NCI-H345 (cell line): ENCODE measurements at places on chromosomes 12 and 14.

- DNase-seq = no peak
Observed at GRCh38 chr12:120659151-120659525, 18.7 kb downstream of the CABP1 start.

- no peak for DNase-seq
Observed at GRCh38 chr14:59271256-59271655, 82.8 kb downstream of the DAAM1 start.

GRCh38 chr12:98644433-98644711 lies 216 bp downstream of the IKBIP start:
- DNase-seq = no peak

- no peak for DNase-seq
Observed at GRCh38 chr14:50947446-50947845, 3.2 kb upstream of the PYGL start.

DNA sequence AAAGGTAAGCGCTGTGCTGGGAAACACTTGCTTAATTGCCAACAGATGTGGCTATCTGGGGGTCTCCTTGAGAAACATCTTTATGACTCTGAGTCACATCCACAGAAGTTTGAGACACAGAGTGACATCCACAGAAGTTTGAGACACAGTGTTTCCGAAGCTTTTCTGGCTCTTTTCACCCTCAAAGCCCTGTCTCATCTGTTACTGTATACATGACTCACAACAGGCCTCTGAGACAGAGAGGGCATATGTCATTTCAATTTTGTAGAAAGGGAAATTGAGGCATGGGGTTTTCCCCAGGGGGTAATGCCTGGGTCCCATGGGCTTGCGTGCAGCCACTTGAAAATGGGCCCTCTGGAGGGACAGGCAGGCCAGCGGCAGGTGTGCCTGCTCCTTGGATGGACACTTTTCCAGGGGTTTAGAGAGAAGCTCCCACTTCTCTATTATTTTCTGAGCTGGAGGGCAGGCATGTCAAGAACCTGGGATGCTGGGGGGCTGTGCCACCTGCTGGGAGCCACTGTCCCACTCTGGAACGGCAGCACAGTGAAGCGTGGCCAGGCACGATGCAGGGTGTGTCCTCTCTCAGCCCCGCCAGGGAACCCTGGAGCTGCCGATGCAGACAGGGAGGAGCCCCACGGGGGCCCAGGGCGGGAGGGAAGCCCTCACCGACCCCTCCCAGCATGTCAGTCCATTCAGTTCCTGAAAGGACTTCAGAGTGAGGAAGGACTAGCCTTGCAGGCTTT lies 111.3 kb upstream of the FKBP4 start:
- no peak for DNase-seq

GRCh38 chr12:131413471-131413870 lies 297.4 kb upstream of the SFSWAP start:
- no peak for DNase-seq

GRCh38 chr12:95890958-95891357 lies 32.2 kb downstream of the SNRPF start:
- no peak for DNase-seq

DNA sequence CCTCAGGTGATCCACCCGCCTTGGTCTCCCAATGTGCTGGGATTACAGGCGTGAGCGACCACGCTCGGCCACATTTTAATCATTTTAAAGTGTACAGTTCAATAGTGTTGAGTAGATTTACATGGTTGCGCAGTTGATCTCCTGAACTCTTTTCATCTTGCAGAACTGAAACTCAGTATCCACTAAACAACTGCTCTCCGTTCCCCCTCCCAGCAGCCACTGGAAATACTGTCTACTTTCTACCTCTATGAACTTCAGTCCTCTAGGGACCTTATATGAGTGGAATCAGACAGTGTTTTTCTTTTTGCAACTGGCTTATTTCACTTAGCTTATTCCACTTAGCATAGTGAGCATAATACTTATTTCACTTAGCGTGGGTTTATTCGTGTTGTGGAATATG lies 53.7 kb downstream of the KCTD10 start:
- DNase-seq = no peak

DNA sequence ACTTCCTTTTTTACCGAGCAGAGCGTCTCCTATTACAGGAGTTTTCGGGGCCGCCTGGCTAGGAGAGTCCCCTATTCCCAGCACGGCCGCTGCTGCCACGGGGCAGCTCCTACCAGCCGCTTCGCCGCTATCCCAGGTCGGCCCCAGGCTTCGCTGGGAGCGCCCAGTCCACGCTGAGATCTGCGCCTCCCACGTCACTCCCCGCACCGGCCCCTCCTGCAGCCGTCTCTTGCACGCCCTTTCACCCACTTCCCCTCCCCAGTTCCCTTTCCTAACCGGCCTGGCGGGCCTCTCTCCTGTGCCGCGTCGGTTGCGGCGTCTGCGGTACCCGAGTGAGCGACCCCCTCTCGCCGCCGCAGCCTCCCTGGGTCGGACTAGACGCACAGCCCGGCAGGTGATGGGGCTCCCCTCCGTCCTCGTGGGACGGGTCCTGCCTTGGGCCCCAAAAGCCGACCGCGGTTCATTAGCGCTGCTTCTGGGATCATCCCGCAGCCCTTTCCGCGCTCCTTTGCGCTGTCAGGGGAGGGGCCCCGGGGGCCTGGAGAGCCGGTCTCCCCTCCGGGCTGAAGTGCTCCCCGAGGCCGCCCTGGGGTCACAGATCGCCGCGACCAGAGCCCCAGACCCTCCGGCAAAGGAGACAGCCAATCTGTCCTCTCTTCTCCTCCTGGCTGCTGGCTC lies 1318.4 kb downstream of the TMEM121 start:
- peak; percentile 43 for DNase-seq

- DNase-seq = no peak
Observed at GRCh38 chr14:89163031-89163636, 253.9 kb downstream of the FOXN3 start.

DNA sequence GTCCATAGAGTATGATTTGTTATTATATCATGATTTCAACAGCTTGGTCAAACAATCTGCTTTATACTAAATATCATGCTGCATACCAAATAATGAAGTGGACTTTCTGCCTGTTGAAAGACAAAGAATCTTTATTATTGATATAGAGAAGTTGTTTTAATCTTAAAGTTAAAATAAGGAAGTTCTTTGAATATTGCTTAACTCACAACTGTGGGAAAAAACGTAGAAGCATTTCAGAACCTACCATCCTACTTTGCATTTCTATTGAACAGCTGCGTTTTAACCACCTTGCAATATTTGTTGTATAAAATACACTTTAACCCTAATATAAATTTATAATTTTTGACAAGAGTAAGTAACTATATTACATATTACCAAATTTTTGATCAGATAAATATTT lies 22.9 kb upstream of the ARL1 start:
- DNase-seq = no peak

DNA sequence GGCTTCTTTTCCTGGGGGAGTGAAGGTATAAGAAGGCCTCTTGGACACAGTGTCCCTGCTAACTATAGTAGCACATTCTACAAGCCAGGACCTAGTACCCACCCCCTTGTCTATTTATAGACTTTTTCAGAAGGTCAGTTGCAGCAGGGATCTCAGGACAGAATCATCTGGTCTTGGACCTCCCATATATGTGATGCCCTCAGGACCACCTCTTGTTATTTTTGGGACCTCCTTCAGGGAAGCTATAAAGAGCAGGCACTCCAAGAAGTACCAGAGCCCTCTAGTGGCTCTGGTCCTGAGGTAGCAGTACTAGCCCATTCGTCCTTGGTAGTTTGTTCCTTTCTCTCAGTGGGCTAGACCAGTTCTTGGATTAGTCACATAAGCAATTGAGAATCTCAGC lies 4.3 kb downstream of the COQ10A start:
- no peak for DNase-seq

- DNase-seq = no peak
Observed at GRCh38 chr12:132950844-132951535, 5.1 kb downstream of the ZNF605 start.

DNA sequence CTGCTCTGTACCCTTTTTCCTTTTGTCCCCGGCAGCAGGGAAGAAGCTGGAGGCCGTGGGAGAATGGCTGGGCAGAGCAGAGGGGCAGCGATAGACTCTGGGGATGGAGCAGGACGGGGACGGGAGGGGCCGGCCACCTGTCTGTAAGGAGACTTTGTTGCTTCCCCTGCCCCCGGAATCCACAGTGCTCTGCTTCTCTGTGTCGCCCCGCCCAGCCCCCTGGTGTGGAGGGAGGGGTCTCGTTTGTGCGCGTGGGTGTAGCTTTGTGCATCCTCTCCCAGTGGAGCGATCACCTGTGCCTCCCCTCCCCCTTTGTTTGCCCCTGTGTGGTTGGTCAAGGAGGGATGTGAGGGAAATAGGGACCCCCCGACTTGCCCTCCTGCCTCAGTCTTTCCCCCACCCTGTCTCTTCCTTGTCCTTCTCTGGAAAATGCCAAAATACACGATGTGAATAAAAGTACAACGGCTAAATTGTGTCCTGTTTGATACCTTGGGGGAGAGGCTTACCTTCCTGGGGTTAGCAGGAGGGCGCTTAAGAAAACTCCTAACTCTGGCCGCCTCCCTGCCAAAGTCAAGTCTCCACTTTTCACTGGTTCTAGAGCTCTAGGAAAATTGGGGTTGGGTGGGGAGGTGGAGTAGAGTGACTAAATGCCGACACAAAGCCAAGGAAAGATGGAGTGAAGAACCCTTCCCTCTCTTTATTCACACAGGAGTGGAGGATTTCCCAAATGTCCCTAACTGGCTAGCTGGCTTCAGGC lies 990 bp upstream of the TPI1 start:
- no peak for DNase-seq

- DNase-seq = no peak
Observed at GRCh38 chr14:91872011-91872501, 4.7 kb upstream of the TC2N start.

GRCh38 chr14:66606826-66607225 lies 98.9 kb downstream of the GPHN start:
- DNase-seq = no peak

- DNase-seq = no peak
Observed at GRCh38 chr12:49489154-49489553, 49.7 kb upstream of the KCNH3 start.

DNA sequence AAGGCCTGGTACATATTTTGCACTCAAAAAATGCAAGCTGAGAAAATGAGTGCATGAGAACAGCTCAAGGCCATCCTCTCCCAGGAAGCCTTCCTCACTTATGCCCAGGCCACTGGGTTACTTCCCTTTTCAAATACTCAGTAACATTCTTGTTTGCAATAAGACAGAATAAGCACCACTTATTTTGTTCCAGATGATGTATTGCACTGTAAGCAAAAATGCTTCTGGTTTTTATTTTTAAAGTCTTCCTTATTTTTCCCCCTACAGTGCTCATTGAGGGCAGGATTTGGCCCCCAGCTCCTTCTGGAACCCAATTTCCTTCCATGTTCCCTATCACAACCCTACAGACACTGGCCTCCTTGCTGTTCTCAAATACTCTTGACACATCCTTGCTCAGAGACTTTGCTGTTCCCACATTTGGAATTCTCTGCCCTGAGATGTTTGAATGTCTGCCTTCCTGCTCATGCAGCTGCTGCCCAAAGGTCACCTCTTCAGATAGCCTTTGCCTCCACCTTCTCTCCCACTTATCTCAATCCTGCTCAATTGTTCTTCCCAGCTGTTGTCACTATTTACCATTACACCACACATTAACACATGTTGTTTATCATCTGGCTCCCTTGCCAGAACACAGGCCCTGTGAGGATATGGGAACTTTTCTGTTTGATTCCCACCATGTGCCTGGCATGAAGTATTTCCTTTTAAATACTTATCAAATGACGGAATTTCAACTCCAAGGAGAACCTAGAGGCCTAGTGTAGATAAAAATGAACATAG lies 49.9 kb downstream of the IFNG start:
- no peak for DNase-seq

DNA sequence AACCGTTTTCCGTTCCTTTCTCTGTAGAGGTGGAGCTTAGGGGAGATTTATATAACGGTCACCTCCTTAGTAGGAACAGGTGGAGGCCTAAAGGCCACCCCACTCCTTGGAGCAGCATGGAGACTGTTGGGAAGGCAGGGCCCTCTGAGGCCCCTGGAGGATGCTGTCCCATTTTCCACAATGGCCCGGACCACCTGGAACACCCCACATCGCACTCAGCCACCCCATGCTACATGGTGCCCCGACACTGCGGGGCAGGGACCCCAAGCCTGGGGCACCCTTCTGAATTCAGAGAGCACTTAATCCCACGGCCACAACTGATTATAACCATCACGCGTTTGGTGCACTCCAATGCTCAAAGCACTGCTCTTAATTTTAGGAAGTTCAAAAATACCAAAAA lies 41.4 kb downstream of the C14orf132 start:
- no peak for DNase-seq

- DNase-seq = peak; percentile 50
Observed at GRCh38 chr14:88551094-88551870, 3.5 kb downstream of the PTPN21 start.

- DNase-seq = peak; percentile 36
Observed at GRCh38 chr12:64814432-64814831, 10.0 kb upstream of the TBC1D30 start.

DNA sequence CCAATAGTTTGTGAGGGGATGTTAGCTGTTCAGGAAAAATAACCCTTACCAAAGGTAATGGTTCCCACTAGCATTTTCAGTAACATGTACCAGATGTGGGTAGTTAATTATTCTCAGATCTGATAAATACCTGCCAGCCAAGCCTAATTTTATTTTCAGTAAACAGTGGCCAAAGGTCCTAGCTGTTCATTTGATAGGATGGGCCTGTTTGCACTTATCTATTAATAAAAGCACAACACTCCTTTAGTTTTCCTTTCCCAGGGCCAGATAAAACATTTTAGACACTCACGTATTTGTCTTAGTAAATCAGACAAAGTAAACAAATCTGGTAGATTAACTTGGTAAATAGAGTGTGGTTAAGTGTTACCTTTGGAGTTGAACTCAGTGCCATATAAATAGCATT lies 345.1 kb downstream of the RAD51B start:
- DNase-seq = no peak

DNA sequence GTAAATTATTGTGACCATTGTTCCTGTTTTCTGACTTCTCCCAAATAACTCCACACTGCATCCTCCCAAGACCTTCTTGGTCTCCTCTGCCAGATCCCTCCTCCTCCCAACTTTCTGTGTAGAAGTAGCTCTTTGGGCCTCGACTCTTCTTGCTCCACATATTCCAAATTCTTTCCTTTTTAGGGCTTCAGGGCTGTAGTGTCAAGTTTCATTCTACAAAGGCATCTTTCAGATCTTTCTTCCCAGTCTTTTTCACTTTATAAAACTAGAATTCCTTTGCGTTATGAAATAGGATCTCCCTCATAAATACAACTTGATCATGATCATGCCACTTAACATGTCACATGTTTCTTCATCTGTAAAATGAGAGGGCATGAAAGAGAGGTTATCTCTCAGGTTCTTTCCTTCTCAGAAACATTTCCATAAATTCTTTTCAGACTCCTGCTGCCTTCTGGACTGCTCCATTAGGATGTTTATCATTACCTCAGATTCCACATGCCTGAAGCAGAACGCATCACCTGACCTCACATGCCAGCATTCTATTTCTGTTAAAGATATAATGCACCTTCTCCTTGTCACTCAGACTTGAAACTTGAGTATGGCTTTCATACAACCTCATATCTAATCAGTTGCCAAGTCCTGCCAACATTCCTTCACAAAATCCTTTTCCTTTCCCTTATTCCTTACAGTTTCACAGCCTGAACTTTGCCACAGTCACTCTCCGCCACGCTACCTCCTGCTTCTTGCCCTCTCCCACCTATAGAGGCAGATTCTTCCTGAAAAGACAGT lies 8.5 kb downstream of the SLC38A1 start:
- DNase-seq = no peak
